ENCODE measurements at places on chromosomes 4 and X.

DNA sequence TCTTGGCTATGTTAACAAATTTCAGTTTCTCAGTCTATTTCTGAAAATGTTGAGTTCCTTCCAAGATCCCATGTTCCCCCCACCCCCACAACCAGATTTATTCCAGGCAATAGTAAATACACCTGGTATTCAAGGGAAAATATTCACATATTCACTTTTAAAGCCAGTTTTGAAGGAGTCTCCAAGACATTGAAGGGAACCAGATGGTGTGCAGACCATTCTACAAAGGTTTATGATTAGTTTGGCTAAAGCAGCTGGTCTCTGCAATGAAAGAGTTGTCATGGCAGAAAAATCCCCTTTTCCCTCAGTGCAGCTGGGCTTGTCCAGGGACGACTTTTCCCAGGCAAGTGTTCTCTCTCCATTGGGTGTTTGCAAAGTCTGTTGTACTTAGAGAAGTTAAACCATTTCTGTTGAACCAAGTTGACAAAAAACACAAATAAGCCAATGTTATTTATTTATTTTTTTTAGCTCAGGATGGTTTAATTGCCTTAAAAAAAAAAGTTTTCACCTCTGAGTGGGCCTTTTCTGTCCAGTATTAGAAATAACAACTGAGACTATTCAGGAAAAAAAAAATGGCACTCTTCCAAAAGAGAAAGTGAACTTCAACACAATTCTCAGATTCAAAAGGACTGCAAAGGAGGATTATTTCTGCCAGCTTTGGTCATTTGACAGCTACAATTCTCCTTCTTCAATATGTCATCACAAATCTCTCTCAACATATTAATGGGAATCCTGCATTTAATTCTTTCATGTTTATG is 410.6 kb downstream of the IL1RAPL1 start:
- DNase-seq, result no peak

DNA sequence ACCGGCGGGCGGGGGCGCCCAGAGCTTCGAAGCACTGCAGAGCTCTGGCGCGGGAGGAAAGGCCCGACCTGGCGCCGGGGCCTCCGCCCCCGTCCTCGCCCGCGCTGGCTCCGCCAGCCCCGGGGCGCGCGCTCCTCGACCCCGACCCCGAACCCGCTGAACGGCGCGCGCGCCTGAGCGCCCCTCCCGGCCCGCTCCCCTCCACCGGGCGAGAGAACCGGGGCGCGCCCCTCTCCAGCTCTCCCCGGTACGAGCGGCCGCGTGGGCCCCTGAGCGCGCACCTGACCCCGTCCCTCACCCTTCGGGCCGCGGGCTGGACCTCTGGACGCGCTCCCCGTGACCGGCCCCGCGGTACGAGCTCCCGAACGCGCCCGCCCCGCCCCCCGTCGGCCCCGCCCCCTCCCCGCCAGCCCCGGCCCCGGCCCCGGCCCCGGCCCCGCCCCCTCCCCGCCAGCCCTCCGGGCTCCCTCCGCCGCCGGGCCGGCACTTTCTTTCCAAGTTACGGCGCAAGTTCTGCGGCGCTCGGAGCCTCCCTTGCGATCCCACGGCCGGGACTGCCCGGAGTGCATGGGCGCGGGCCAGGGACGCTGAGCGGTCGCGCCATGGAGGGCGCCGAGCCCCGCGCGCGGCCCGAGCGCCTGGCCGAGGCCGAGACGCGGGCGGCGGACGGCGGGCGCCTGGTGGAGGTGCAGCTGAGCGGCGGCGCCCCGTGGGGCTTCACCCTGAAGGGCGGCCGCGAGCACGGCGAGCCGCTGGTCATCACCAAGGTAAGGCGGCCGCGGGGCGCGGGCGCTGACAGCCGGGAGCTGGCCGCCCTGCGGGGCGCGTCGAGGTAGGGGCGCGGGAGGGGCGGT is at the start of gene SHROOM2:
SHROOM2 (plus strand) TSS at position 486 of the 854 bp plus-strand sequence; CDS start at position 603, 117 bp downstream.
- DNase-seq, result peak; percentile 62

GRCh38 chr4:10007436-10007740 is 13.9 kb downstream of the SLC2A9 start:
- DNase-seq, result no peak

- no peak for DNase-seq
Measured at GRCh38 chr4:55069248-55069647, 56.1 kb downstream of the KDR start.

- no peak for DNase-seq
Measured at GRCh38 chr4:173405840-173406606, 7.1 kb upstream of the SCRG1 start.

DNA sequence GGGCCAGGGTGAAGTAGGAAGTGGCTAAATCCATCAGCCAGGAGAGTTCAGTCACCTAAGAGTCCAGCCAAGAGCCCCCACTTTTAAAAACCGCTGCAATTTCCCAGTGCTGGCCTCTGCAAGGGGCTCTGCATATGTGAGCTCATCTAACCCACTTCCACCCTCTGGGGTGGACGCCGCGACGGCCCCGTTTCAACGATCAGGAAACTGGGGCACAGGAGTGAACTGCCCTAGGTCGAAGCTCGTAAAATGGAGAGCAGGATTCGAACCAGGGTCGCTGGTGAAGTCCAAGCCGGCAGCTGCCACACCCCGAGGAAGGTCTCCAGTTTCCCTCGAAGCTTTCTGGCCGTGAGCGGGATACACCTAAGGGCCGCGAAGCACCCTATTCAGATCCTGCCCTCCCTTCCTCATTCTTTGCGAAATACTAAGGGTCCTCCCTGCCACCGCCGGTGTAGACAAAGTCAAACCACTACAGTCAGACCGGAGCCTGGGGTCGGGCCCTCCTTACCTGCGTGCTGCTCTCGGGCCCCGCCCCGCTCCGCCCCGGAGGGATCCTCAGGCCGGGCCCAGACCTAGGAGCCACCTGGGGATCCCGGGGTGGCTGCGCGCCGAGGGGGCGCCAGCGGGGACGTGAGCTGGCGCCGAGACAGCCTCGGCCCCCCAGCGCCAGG is 446 bp downstream of the EVC2 start:
- DNase-seq, result peak; percentile 68

DNA sequence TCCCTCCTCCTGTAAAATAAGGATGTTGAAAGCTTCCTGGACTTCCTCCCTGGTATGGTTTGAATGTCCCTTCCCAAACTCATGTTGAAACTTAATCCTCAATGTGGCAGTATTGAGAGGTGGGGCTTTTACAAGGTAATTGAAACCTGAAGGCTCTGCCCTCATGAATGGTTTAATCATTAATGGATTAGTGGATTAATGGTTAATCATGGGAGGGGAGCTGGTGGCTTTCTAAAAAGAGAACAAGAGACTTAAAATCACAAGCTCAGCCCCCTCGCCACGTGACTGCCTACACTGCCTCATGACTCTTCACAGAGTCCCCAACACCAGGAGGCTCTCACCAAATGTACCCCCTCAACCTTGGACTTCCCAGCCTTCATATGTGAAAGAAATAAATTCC is 124.6 kb upstream of the ANXA3 start:
- no peak for DNase-seq

DNA sequence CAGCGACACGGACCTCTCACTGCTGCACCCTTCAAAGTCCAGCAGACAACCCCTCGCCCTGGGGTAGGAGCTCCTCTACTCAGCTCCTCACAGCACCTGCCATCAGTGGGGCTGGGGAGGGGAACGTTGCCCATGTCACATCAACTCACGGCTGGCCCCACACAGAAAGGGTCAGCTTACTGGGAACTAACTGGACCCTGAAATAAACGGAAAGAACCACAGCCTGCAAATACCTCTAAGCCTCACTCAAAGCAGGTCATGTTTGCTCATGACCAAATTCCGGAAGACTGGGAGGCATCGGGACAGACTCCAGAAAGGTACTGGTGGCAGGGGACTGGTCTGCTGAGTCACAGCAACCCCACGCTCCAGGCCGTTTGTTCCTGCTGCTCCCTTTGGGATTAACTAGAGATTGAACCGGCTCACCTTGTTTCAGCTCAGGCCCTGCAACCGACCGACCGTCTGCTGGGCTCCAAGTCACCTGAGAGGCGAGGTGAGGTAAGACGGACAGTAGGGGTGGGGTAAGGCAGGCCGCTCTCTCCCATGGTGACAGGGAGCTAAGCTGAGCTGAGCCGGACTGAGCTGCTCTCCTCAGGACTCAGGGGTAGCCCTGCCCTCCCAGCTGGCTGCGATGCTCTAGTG is 5.6 kb downstream of the G6PD start:
- DNase-seq, result no peak

- no peak for DNase-seq
Measured at GRCh38 chr4:172104539-172104938, 291.3 kb downstream of the GALNTL6 start.
